ENCODE measurements at places on chromosomes 7 and 10.

DNA sequence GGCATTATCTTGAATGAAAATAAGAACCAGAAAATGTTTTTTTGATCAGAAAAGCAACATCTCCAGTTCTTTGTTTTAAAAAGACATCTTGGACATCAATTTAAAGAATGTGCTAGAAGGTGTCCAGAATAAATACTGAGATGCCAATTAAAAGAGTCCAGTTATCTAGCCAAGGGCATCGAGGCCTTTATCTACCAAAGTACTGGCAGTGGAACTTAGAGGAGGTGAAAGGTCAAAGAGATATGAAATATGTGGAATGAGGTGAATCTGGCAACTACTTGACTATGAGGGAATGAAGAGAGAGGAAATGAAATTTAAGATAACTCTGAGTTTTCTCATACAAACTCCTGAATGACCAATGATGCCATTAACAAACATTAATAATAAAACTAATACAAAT lies 154.3 kb upstream of the GNAI1 start:
- no peak for DNase-seq

DNA sequence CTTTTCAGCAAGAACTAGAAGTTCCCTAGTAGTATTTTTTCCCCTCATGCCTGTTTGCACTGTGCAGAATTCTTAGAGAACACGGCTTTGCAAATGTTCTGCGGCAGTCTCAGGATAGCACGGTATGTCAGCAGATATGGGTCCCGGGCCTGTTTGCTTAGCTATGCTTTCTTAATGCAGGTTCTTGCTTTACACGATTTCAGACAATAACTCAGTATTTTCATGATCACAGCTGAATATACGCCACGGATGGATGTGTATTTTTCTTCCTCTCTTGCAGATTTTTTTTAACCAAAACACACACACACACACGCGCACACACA lies 137.3 kb downstream of the HECW1 start:
- DNase-seq = no peak

- DNase-seq = no peak
Measured at GRCh38 chr7:33616752-33617151, 288.6 kb upstream of the BMPER start.

- DNase-seq = no peak
Measured at GRCh38 chr7:17194656-17195055, 103.8 kb upstream of the AHR start.

- DNase-seq = no peak
Measured at GRCh38 chr10:22977751-22978150, 49.9 kb downstream of the ARMC3 start.

DNA sequence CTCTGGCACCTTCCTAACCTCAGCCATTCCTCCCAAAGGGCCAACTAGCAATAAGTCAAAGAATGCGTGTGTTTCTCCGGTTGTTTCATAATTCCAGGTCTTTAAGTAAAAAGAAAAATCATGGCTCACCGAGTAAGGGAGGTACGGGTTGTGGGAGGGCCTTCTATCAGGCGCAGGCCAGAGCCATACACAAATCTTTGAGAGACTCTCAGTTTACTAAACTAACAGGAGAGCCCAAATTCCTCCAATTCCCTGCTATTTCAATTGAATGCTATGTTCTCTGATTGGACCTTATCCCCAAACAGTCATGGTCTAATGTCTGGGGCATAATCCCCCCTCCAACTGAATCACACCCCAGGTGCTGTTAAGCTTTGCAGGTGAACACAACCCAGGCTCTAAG lies 26.2 kb upstream of the SLF2 start:
- peak; percentile 21 for DNase-seq

DNA sequence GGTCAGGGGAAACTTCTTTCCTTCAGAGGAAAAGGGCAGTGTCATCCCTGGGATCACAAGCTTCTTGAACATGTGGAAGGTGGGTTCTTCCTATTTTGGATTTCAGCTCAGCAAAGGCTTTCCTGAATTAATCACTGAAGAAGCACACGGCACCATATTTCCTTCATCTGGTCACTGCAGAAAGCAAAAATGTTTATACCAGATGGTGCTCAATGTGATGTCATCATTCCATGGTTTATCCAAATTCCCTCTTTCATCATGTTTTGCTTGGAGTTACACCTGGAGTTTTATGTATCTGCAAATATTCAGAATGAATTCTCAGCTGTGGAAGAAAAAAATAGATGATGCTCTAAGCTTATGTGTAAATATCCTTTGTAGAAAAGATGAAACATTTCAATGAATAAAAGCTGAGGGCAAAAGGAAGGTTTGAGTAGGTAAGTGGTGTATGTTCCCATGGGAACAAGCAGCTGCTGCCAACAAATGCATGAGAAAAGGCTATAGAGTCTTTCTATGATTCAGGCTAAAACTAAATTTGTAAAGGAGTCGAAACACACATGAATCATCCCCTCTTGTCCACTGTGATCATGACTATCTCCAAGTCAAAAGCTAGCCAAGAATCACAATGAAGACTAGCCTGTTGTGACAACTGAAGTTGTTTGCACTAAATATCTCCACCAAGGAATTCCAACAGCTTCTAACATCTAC lies 26.9 kb upstream of the BPGM start:
- peak; percentile 75 for DNase-seq

GRCh38 chr10:13272164-13272571 lies 27.7 kb downstream of the PHYH start:
- peak; percentile 51 for DNase-seq

- no peak for DNase-seq
Measured at GRCh38 chr7:146479040-146479439, 362.4 kb downstream of the CNTNAP2 start.

DNA sequence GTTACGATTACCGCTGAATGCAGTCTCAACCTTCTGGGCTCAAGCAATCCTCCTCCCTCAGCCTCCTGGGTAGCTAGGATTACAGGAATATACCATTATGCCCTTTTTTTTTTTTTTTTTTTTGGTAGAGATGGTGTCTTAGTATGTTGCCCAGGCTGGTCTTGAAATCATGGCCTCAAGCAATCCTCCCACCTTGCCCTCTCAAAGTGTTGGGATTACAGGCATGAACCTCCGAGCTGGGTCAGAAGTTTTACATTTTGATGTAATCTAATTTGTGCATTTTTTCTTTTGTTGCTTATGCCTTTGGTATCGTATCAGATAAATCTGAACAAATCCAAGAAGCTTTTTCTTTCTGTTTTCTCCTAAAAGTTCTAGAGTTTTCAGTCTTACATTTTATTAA lies 87.4 kb downstream of the EPC1 start:
- DNase-seq = no peak

GRCh38 chr10:72272689-72273409 lies 875 bp upstream of the DDIT4 start:
- DNase-seq = peak; percentile 96

- no peak for DNase-seq
Measured at GRCh38 chr7:50674299-50674698, 108.4 kb downstream of the GRB10 start.

DNA sequence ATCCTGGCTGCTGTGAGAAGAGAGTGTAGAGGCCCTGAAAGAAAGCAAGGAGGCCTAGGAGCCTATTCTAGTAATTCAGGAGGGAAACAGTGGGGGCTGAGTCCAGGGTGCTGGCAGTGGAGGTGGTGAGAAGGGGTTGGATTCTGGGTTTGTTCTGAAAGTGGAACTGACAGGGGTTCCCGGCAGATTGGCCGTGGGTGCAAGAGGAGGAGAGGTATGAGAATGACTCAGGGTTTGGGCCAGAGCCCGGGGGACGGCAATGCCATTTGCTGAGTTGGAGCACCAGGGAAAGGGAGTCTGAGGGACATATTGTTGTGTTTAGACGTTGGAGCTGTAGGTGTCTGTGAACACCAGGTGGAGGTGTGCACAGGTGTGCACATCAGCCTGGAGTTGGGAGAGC lies 38.5 kb downstream of the NPTX2 start:
- DNase-seq = no peak

- no peak for DNase-seq
Measured at GRCh38 chr10:98168147-98168546, 33.7 kb downstream of the R3HCC1L start.

DNA sequence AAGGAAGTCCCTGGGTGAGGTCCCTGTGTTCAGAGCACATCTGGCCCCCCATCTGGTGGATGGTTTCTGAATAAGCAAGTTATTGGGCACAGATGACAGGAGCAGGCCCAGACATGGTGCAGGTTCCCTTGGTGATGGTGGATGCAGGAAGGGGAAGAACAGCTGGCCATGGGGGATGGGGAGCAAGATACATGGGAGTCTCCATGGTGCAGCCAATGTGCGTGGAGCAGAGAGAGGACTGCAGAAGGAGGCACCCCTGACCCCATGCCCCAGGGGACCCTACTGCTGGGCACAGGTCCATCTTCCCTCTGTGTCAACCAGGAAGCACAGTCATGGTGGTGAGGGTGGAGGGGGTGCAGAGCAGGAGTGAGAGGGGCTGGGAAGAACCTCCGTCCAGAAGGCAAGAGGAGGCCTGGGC lies 43.8 kb upstream of the RABGEF1 start:
- DNase-seq = peak; percentile 75

DNA sequence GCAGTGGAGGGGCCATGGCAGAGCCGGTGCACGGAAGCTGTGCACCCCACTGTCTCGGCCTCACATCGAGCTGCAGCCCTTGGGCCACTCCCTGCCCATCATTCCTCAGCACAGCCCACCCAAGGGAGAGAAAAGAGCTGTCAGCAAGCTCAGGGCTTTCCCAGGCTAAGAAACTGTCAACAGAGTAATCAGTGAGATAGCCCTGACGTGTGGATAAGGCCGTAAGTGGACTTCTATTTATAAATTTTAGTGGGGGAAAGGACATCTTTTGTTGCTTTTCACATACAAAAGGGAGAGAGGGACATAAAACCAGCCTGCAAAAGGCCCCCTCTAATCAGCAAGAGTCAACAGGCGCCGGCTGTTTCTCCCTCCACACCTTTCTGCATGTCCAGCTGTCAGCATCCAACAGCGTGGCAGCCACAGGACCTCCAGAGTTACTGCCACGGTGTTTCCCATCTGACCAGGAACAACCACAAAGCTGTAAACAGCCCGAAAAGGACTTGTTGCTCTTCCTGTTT lies 56.8 kb upstream of the DDC start:
- no peak for DNase-seq

DNA sequence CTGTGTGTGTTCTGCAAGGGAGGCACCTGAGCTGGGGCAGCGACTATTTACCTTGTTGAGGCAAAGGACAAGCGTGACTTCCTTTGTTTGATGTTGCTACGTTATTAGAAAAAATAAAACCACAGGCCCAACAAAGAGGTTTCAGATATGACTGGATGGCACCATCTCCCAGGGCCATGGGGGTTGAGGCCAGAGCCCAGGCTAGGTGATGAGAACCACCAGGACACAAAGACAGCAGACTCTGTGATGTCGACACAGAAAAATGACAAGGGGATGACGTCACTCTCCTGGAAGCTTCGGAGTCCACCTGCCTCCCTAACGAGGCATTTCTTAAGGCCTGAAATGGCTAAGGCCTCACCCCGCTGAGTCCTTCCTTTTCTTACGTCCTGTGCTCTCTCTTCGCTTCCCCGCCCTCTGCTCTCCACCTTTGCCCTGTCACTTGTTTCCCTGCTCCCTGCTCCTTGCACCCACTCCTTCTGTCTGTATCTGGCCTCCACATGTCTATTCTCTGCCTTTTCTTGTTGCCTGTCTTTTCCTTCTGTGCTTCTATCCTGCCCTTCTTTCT lies 83.0 kb upstream of the ADRB1 start:
- DNase-seq = peak; percentile 24

GRCh38 chr7:47539398-47540052 lies 42.4 kb downstream of the TNS3 start:
- DNase-seq = no peak

DNA sequence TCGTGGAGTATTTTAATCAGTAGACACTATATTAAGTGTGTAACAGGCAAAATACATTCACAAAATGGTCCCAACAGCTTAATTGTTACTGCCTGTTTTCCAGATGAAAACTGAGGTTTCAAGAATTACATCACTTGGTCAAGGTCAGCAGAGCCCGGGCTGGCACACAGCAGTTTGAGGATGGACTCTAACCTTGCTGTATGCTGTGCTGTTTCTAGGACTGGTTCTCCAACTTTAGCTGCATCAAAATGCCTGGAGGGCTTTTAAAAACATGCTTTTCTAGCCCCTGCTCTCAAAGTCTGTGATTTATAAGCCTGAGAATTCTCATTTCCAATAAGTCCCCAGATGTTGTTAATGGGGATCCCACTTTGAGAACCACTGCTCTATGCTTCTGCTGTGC lies 247.1 kb upstream of the FZD8 start:
- no peak for DNase-seq

GRCh38 chr7:86667732-86668131 lies 24.0 kb downstream of the GRM3 start:
- DNase-seq = no peak

- DNase-seq = no peak
Measured at GRCh38 chr7:66739953-66740301, 606 bp upstream of the RABGEF1 start.

DNA sequence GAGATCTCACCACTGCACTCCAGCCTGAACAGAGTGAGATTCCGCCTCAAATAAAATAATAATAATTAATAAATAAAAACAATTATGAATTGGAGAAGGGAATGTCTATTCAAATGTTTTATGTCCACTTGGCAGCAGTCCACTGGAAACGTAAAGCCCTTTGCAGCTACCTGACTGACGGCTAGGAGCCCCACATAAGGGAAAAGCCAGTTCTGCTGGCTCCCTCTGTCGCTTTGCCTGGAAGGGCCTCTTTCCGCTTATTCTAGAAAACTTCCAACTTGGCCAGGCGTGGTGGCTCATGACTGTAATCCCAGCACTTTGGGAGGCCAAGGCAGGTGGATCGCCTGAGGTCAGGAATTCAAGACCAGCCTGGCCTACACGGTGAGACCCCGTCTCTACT lies 6.1 kb upstream of the TNS3 start:
- DNase-seq = no peak

DNA sequence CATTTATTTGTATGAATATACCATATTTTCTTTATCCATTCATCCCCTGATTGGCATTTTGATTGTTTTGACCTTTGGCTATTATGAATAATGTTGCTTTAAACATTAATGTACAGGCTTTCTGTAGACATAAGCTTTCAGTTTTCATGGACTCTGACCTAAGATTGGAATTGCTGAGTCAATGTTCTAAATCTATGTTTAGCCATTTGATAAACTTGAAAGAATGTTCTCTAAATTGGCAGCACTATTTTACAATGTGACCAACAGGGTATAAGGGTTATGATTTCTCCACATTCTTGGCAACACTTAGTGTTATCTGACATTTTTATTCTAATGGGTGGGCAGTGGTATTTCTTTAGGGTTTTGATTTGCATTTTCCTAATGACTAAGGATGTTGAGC lies 229.7 kb upstream of the ETV1 start:
- DNase-seq = peak; percentile 32

DNA sequence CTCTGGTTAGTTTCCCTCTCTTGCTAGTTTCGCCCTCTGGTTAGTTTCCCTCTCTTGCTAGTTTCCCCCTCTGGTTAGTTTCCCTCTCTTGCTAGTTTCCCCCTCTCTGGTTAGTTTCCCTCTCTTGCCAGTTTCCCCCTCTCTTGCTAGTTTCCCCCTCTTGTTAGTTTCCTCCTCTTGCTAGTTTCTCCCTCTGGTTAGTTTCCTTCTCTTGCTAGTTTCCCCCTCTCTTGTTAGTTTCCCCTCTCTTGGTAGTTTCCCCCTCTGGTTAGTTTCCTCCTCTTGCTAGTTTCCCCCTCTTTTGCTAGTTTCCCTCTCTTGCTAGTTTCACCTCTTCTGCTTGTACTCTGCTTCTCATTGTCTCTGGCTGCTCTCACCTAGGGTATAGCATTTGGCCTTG lies 613.8 kb downstream of the LRMDA start:
- DNase-seq = no peak

GRCh38 chr7:100623951-100624824 lies 11.8 kb downstream of the MOSPD3 start:
- no peak for DNase-seq

Measured in myocyte (in vitro differentiated cells).